Activated naive CD8-positive, alpha-beta T cell treated with anti-CD3 and anti-CD28 coated beads, Interleukin-2, amount 10 ng/mL, durations not matched to agents 7 days and 5 days (primary cell): ENCODE measurements at places on chromosomes 11 and 22. TPM values are rescaled to one million over a fixed set of nuclear protein-coding genes. Genes with fewer than 3 reads are reported as not detected.

DNA sequence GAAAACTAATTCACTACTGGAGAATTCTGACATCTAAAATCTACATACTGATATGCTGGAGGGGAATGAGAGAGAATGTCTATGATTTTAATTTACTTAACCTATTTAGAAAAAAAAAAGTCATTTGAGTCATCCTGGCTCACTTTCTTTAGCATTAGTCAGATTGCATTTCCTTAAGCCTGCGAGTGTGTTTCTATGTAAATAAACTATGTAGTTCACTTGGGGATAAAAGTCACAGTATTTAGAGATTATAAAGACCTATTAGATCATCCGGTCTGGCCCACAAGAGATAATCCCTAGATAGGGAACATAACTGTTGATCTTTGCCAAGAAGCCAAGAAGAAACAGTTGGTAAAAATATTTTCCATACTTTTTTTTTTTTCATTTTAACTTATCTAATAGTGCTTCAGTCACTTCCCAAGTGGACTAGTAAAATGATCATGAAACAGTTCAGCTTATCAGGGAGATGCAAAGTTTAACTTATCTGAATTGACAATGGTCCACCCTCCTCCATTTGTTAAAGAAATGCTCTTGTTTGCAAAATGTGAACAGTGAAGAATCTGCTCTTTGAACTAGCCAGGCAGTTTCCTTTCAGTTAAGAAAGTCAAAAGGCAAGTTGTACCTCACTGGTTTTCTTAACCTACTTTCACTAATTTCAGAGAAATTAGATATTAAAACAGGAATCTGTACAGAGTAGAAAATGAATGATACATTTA, 21.2 kb upstream of the BLID start:
- no peak for DNase-seq

MS4A7 gene
- total RNA-seq, result 0.99 TPM

SMC1B gene
- total RNA-seq, result 2.5 TPM

CRYBB3 gene
- total RNA-seq, result 0.71 TPM

GRCh38 chr11:8219257-8220021, 44.2 kb downstream of the LMO1 start:
- no peak for DNase-seq

- no peak for DNase-seq
These were observed 30.3 kb downstream of the IGF2 start for GRCh38 chr11:2108675-2109491.

DNA sequence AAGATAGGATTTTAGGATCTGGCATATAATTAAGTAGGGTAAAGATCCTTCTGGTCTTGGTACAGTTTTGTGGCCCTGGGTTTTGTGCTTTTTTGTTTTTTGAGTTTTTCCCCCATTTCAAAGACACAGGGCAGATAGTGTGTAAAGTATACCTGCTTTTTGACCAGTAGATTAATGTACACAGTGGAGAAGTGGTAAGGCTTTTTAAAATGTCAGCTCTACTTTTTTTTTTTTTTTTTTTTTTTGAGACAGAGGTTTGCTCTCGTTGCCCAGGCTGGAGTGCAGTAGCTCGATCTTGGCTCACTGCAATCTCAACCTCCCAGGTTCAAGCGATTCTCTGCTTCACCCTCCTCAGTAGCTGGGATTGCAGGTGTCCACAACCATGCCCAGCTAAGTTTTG, 4.0 kb downstream of the EP300 start:
- no peak for DNase-seq

DNA sequence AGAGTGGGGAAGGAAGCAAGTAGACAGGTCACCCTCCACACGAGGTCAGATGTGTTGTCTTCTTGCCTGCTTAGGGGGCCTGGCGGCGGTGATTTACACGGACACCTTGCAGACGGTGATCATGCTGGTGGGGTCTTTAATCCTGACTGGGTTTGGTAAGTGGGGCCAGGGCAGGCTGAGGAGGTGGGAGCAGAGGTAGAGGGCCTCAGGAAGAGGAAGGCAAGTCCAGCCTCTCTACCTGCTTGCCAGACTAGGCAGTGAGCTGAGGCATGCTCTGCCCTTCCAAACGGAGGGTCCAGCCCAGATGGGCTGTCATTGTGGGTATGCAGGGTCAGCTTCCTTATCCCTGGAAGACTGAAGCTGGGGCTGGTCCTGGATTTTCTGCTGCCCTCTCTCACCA, 39.9 kb downstream of the SLC5A1 start:
- DNase-seq, result no peak

RFPL1 gene
- not detected for total RNA-seq

GRCh38 chr11:72643547-72643946, 30.7 kb downstream of the PDE2A start:
- DNase-seq, result no peak

- no peak for DNase-seq
These were observed 53.0 kb downstream of the DDI1 start for GRCh38 chr11:104089481-104089880.

C1QTNF4 gene
- 0.47 TPM for total RNA-seq
